ENCODE measurements at places on chromosomes 12 and 14.
A peak's percentile ranks its signal among the peaks of the same experiment; 100 is the strongest.

GRCh38 chr12:109258201-109258600 lies 50.9 kb downstream of the FOXN4 start:
- no peak for DNase-seq

DNA sequence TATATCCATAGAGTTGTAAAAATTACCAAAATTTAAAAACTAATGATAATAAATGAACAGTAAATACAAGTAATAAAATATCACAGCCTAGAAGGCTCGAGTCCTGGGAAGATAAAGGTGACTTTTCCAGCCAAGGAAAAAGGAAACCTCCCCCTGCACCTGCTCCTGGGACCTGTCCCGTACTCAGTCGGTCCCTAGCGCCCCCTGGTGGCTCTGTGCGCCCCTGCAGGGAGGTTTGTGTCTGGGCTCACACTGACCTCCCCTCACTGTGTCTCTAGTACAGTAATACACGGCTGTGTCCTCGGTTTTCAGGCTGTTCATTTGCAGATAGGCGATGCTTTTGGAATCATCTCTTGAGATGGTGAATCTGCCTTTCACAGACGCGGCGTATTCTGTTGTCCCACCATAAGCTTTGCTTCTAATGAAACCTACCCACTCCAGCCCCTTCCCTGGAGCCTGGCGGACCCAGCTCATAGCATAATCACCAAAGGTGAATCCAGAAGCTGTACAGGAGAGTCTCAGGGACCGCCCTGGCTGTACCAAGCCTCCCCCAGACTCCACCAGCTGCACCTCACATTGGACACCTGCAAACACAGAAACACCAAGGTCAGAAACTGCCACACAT lies 1030.4 kb downstream of the TMEM121 start:
- peak; percentile 14 for DNase-seq

DNA sequence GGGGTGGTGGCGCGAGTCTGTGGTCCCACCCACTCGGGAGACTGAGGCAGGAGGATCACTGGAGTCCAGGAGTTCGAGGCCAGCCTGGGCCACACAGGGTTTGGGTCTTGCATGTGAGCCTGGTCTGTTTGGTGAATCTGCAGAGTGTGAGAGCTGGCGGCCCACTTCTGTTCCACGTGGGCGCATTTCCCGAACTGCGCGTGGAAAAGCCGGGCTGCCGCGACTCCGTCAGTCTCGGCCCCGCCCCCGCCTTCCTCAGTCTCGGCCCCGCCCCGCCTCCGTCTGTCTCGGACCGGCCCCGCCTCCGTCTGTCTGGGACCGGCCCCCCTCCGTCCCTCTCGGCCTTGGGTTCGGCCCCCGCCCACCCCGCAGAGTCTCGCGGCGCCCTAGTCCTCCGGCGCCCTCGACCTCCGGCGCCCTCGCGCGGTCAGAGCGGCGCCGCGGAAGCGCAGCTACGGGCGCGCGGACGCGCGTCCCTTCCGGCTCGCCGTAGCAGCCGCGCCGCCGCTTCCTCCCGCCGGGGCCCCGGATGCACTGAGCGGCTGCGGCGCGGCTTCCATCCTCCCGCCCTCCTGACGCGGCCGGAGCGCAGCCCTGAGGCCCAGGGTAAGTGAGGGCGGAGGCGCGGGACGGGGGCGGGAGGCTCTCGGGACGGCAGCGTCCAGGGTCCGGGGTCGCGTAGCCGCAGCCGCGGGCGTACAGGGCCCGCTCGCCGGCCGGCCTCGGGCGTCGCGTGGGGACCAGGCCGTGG lies at the start of gene EP400:
Gene EP400 (plus strand): TSS at position 512 of the 751 bp plus-strand sequence. CDS start 10,678 bp downstream, outside the sequence.
- peak; percentile 94 for DNase-seq

- DNase-seq: no peak
Observed at GRCh38 chr12:4211372-4211771, 62.2 kb upstream of the CCND2 start.

- DNase-seq: no peak
Observed at GRCh38 chr12:84073401-84073800, 839.2 kb downstream of the SLC6A15 start.

- no peak for DNase-seq
Observed at GRCh38 chr12:9730591-9730990, 2.3 kb downstream of the CLECL1 start.

- peak; percentile 40 for DNase-seq
Observed at GRCh38 chr12:32302218-32303173, 96.9 kb upstream of the FGD4 start.

DNA sequence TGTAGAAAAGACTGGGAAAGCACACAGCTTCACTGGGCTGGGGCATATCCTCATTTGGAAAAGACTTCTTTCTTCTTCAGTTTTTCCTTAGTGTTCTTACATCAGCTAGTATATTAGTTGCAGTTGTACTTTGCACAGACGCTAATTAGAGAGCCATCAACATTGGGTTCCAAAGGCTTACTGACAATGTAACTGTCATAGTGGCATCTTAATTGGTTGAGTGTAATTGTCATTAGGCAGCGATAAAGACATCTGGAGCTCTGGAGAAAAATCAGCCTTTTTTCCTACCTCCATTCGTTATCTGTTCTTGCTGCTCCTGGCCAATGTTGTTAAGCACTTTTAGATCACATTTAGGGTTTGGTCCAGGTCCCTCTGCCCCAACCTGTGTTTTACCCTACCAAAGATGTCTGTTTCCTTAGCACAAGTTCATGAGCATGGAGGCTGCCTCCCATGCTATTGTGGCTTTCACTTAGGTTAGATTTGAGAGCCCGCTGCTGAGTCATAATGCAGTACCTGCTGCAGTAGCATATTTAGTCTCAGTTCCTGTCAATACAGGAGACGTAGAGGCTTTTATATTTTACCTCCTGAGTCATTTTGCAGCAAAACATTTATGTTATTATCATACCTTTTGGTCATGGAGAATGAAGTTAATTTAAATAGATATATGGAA lies 49.2 kb downstream of the FBXW8 start:
- no peak for DNase-seq

DNA sequence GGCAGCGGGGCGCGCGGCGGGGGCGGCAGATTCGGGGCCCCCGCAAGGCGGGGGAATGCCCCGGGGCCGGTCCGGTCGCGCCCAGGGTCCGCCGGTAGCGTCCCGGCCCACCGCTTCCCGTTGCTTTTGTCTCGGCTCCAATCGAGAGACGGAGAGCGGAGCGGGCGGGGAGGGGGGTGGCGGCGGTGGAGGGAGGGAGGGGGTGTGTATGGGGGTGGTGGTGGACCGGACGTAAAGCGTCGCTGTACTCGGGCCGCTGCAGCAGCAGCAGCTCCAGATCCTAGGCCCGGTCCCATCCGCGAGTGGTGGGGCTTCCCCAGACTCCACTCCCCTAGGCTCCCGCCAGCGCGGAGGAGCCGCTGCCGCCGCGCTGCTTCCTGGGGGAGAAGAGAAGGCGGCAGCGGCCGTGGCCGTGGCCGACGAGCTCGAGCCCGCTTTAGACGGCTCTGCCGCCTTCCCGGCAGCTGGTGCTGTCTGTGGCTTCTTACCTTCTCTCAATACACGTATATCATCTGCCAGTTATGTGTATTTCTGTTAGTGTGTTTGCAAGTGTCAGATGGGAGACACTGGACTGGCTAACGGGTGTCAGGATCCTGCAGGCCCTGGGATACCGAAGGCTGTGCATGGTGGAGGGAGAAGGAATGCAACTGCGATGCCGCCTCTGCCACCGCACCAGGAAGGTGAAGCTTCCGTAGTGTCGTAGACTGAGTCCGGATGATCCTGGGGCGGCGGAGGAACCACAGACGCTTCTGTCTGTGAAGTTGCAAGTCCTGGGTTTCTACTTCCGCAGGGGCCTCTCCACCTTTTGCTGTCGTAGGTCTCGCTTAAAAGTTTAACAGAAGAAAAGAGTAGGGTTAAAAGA lies 508 bp downstream of the CNOT2 start:
- peak; percentile 54 for DNase-seq

GRCh38 chr12:71702590-71702989 lies 16.7 kb downstream of the TMEM19 start:
- no peak for DNase-seq

DNA sequence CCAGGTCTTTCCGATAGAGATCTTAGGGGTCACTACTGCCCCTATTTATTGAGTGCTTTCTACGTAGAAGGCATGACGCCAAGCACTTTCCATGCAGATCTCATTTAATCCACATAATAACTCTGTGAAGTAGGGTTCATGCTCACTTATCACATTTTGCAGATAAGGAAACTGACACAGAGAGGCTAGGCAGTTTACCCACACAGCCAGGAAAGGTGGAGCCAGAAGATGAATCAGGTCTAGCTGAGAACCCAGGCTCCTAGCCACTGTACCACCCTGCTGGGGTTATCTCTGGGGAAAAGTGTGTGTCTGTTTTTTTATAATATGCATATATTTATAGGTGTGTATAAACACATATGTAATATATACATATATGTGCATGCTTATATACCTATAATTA lies 83.6 kb downstream of the KSR2 start:
- DNase-seq: no peak

GRCh38 chr14:68881396-68881795 lies 88.5 kb upstream of the ZFP36L1 start:
- no peak for DNase-seq

DNA sequence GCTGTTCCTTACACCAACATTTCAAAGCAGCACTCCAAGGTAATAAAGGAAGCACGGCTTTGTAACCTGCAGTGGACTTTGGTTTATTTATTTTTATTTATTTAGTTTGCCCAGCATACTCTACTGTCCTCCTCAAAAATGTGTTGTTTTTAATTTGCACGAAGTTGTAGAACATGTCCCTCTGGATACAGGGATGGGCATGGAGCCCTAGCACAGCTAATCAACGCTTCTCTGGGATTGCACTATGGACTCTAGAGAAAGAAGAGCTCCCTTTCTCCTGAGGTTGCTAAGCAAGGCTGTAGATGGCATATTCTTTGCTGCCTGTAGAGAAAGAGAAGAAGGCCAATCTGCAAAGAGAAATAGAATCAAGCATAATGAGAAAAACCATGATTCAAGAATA lies 5.9 kb upstream of the ANAPC5 start:
- DNase-seq: no peak

DNA sequence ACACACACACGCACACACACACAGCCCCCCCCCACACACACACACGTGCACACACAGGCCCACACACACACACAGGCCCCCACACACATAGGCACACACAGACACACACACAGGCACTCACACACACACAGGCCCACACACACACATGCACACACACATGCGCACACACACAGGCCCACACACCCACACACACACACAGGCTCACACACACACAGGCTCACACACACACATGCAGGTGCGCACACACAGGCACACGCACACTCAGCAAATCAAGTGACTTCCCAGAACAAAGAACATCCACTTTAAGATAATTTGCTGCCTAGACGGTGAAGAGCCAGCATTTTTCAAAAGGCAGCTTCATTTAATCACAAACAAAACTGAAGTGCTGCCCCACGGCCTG lies 78.5 kb upstream of the FBRSL1 start:
- DNase-seq: no peak

GRCh38 chr12:55698241-55698955 lies 9.3 kb downstream of the ITGA7 start:
- DNase-seq: no peak

- DNase-seq: peak; percentile 81
Observed at GRCh38 chr12:27969624-27970400, 2.7 kb downstream of the PTHLH start.

DNA sequence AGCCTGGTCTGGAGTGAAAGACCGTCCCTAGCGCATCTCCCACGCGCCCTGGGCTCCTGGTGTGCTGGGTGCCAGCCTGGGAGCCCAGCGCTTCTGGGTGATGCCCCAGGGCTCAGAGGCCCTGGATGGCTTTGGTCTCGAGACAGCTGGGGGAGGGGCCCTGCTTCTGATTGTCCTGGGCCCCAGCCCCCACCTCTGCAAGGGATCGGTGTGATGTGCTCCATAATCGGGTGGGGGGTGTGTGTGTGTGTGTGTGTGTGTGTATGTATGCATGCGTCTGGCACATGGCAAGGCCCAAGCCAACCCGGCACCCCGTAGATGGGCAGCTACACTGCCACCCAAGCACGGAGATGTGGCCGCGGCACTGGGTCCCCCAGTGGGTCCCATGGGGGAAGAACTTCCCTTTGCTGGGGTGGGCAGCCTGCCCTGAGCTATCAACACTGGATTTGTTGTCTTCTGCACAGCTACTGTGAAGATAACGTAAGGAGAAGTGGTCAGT lies 3.1 kb downstream of the ZBTB42 start:
- no peak for DNase-seq

- DNase-seq: no peak
Observed at GRCh38 chr12:33942172-33942571, 80.1 kb upstream of the ALG10 start.

- no peak for DNase-seq
Observed at GRCh38 chr12:78725951-78726580, 138.5 kb upstream of the SYT1 start.

- no peak for DNase-seq
Observed at GRCh38 chr14:96309896-96310330, 53.2 kb downstream of the ATG2B start.

GRCh38 chr12:52600071-52600470 lies 1.2 kb downstream of the KRT72 start:
- no peak for DNase-seq

DNA sequence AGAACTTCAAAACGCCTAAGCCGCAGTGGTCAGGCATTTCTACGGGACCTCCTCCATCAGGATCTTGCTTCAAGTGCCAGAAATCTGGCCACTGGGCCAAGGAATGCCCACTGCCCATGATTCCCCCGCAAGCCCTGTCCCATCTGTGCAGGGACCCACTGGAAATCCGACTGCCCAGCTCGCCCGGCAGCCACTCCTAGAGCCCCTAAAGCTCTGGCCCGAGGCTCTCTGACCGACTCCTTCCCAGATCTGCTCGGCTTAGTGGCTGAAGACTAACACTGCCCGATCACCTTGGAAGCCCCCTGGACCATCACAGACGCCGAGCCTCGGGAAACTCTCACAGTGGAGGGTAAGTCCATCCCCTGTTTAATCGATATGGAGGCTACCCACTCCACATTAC lies 1113.0 kb upstream of the TMEM132C start:
- no peak for DNase-seq

- DNase-seq: no peak
Observed at GRCh38 chr14:66650491-66650911, 142.6 kb downstream of the GPHN start.

DNA sequence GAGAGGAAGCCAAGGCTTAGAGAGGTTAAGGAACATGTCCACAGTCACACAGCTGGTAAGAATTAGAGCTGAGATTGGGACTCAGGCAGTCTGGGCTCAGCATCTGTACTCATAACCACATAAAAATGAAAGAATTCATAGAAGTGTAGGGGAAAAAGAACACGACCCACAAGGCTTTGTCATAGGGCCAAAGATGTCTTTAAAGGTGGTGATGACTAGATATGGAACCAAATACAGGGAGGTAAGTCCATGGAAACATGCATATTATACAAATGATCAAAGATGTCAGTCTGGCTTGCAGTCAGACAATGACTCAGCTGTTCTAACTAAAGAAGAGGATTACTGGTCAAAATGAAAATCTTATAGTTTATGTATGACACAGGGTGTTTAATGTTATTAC lies 7.2 kb upstream of the SSPN start:
- no peak for DNase-seq

- no peak for DNase-seq
Observed at GRCh38 chr12:14979468-14979867, 6.6 kb downstream of the PDE6H start.

DNA sequence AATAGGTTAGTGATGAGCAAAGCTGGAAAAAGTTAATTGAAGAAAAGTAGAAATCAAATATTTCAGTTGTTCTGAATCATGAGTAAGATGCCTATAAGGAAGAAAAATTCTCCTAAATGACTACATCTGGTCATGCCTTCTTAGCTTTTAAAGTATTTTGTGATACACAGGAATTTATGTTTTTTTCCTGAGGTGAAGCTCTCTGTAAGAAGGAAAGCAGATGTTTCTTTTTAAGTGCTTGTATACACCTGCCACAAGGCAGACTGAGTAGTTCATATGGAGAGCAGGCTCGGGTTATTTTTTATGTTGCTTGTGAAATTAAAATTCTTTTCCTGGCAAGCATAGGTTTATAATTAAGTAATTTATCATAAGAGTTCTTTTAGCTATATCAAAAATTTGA lies 275.2 kb downstream of the RAD51B start:
- DNase-seq: no peak

Data from WTC11 (cell line).